ENCODE measurements at places on chromosomes 5 and 9.

GRCh38 chr9:2047144-2047671, 32.1 kb downstream of the SMARCA2 start:
- no peak for DNase-seq

- no peak for DNase-seq
Measured at GRCh38 chr9:121357011-121357410, 13.0 kb downstream of the STOM start.

- no peak for DNase-seq
Measured at GRCh38 chr5:119291877-119292276, 63.9 kb upstream of the TNFAIP8 start.

DNA sequence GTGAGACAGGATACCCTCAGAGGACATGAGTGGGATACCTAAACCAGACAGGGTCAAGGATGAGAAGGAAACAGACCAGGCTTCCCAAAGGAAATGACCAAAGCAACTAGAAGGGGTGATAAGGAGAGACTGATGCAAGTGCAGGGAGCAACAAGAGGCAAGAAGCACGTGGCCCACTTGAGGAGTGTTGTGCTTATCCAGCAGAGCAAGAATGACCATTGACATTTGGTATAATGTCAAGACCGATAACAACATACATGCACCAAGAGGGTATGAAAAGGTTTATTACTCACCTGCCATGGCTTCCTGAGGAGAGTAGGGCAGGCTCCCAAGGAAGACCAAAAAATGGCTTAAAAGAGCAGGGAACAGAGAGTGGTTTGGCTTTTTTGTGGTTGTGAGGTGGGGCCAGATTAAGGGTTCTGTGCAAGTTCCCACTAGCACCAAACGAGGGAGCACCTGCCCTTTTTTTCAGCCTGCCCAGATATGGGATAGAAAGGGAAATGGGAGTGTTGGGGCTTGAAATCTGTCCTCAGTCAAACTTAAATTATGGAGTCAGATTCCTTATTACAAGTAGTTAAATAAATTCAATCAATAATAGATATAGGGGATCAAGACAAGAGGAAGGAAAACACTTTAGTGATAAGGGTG, 513.6 kb downstream of the RASEF start:
- no peak for DNase-seq

GRCh38 chr9:114521846-114522245, 16.6 kb upstream of the WHRN start:
- no peak for DNase-seq

Data from stimulated activated CD4-positive, alpha-beta T cell treated with anti-CD3 and anti-CD28 coated beads, Interleukin-1b, Interleukin-23, amount 100 ng/mL, for 1 hour (primary cell).